ENCODE measurements at places on chromosomes 1 and 21. TPM values are rescaled to one million over a fixed set of nuclear protein-coding genes. Genes with fewer than 3 reads are reported as not detected.

GRCh38 chr21:35559128-35559828 is 501.0 kb downstream of the SETD4 start:
- DNase-seq, result peak; percentile 96

DNA sequence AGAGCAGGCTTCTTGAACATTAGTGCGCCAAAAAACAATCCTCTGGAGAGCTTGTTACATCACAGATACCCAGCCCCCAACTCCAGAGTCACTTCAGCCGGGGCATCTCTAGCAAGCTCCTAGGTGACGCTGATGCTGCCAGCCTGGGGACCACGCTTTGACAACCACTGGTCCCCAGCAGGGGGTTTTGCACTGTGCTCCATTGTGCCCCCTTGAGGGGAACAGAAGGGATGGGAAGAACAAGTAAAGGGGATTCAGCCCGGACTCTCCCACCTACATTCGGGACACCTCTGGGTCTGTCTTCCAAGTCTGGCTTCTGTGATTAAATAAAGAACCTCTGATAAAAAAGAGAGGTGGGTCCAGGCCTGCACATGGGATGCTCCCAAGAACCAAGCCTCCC is 60.4 kb downstream of the ATP5PO start:
- no peak for DNase-seq

- DNase-seq, result no peak
These were observed 84.5 kb upstream of the ESRRG start for GRCh38 chr1:216807696-216808095.

GRCh38 chr1:15899266-15899665 is 51.8 kb downstream of the SPEN start:
- no peak for DNase-seq

- no peak for DNase-seq
These were observed 70.9 kb downstream of the NAV1 start for GRCh38 chr1:201609661-201610318.

Gene NKAIN1
- not detected for total RNA-seq

- DNase-seq, result peak; percentile 49
These were observed 20.8 kb downstream of the OBSCN start for GRCh38 chr1:228228601-228229074.

Gene RNF187
- 46.0 TPM for total RNA-seq

Gene ZBTB40
- total RNA-seq, result 13.8 TPM

GRCh38 chr1:99919220-99919619 is 50.6 kb upstream of the SLC35A3 start:
- DNase-seq, result no peak

DNA sequence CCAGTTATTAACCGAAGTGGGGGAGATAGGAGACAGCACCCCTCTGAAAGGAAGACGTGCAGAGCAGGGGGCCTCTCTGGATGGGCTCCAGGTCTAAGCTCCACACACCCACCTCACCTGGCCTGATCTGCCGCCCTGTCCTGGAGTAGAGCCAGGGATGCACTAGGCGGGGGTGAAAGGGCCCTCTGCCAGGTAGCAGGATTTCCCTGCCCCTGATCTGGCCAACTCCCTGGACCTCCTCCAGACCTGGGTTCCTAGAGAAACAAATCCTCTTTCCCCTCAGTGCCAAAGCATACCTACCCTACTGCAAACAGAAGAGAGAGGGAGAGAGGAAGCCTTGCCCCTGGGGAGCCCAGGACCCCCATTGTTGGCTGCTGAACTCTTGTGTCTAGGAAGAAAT is 2.0 kb downstream of the CRABP2 start:
- no peak for DNase-seq

GRCh38 chr1:32363713-32364112 is 1.4 kb downstream of the TSSK3 start:
- peak; percentile 83 for DNase-seq

Gene C1orf210
- total RNA-seq, result not detected

DNA sequence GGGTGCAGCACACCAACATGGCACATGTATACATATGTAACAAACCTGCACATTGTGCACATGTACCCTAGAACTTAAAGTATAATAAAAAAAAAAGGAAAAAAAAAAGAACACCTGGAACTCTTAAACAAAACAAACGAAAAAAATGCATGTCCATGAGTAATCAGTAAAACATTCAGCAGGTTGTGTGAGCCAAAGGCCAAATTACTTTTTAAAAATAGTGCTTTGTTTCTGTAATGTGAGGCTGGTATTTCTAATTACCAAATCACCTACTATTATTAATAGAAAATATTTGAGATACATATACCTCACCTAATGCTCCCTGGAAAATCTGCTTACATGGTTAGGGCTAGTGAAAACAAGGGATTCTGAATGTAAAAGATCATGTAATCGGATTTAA is 294.4 kb upstream of the NR5A2 start:
- no peak for DNase-seq

GRCh38 chr1:25174730-25175612 is 57.3 kb downstream of the SYF2 start:
- no peak for DNase-seq

DNA sequence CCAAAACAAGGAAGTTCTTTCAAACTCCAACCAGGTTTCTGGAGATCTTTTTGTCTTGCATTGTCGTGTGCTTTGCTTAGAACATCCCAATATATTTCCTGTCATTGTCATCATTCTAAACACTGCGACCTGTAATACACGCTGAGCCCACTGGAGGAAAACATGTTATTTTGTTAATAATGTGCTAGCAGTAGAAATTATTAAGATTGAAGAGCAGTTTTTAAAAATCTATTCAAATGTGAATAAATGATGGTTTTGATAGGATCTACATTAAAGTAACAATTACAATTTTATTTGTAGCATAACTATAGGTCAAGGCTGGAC is 268.5 kb downstream of the PTPRC start:
- DNase-seq, result no peak

GRCh38 chr1:207691841-207692240 is 46.9 kb downstream of the CR1L start:
- no peak for DNase-seq

Gene FCMR
- 0.29 TPM for total RNA-seq

DNA sequence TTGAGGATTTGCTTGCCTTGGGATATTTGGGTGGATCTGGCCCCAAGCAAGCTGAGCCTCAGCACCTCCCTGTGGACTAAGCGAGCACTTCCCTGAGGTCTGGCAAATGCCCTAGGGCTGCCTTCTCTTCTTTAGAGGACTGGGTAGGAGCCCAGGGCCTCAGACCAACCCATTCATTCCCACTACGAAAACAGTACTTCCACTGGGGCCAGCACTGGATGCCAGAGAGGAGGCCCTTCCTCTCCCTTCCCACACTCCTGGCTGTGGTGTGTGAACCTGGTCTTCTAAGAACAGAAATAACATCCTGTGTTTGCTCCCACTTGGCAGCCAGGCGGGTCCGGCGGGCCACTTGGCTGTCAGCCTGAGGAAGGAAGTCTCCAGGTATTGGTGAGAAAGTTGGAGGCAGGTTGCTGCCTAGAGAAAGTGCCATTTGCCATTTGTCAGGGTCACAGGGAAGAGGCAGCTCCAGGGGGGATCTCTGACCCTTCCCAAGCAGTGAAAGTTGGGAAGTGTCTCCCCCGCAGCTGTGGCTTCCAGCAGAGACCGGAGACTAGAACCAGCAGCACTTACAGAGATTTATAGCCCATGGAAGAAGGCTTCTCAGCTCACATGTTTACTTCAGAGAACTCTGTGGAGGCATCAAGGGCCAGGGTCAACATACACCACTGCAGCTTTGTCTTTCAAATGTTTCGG is 323.5 kb downstream of the SIPA1L2 start:
- no peak for DNase-seq

Gene TNFRSF4
- not detected for total RNA-seq

Gene ALG6
- 8.3 TPM for total RNA-seq

DNA sequence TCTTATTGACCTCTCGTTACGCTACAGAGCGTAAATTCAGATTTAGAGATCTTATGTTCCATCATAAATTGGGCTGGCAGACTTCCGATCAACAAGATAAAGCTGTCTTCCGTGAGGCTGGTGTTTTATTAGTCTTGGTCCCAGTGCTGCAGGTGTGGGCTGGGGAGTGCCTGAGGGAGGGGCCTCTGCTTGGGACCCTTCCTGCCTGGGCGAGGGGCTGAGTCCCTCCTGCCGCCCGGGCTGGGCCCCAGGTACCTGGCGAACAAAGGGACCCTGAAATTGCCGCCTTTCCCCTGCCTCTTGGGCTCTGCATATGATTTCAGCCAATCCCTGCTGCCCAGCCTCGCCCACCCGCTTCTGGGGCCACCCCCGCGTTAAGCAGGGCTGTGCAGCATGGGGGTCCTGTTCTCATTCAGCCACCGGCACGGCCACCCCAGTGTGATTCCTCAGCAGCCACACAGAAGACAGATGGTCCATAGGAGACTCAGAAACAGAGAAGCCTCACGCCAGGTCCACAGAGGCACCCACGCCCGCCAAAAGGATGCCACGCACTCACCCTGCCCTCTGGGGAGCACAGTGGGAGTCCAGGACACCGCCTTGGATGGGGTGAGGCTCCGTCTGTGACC is 6.1 kb upstream of the SAMD11 start:
- DNase-seq, result no peak

DNA sequence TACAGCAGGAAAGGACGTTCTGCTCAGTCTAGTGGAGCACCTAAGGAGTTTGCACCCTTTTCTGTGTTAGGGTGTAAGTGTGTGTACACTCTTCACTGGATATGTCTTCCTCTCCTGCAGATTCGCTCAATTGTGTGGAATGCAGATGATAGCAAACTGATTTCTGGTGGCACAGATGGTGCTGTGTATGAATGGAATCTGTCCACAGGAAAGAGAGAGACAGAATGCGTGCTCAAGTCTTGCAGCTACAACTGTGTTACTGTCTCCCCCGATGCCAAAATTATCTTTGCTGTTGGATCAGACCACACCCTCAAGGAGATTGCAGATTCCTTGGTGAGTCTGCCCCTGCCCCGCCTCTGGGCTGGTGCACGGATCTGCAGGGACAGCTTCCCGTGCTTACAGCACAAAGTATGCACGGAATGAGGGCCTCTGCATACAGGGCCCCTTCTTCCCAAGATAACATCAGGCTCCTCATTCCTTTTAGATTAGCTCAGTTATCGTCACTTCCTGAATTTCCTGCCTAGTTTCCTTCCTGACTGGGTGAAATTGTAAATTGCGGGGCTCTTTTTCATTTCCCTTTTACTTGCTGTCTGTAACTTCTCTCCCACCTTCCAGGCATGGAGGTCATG is 34.6 kb downstream of the CFAP57 start:
- peak; percentile 87 for DNase-seq

Gene EFCAB14
- total RNA-seq, result 63.7 TPM

- DNase-seq, result no peak
These were observed 40.2 kb downstream of the FASLG start for GRCh38 chr1:172699111-172699510.

DNA sequence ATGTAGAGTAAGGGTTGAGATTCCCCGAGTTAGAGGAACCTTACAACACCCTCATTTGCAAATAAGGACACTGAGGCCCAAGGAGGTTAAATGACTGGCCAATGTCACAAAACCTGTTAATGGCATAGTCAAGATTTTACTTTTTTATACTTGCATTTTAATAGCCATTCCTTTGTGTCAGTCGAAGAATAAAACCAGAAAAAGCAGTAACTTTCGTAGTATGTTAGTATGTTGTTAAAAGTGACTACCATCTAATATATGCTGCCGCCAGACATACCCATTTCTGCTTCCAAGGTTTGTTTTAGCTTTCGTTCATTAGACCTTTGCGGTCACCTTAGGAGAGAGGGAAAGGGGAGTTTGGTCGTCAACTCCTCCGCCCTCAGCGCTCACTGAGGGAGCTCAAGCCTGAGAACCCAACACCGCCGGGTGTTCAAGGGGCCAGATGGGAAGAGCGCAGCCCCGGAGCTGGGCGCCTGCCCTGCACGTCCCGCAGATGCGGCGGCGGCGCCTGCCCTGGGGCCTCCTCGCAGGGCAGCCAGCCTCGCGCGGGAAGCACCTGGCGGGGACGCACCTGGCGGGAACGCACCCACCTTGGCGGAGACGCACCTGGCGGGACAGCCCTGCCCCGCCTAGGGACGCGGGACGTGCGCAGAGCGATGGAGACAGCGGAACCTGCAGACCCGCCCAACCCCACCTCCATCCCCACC is 466 bp downstream of the VPS26C start:
- peak; percentile 79 for DNase-seq

- no peak for DNase-seq
These were observed 149.6 kb downstream of the CYYR1 start for GRCh38 chr21:26423511-26423910.

Gene IRF6
- total RNA-seq, result under 0.01 TPM

GRCh38 chr1:53172426-53173128 is 24.0 kb upstream of the CPT2 start:
- peak; percentile 94 for DNase-seq

- DNase-seq, result no peak
These were observed 196.7 kb downstream of the PBX1 start for GRCh38 chr1:164755690-164756089.

Gene OSCP1
- 14.5 TPM for total RNA-seq

GRCh38 chr21:36656138-36656537 is 42.8 kb upstream of the SIM2 start:
- DNase-seq, result no peak

- no peak for DNase-seq
These were observed 79.9 kb upstream of the ATP1A1 start for GRCh38 chr1:116292929-116293725.

DNA sequence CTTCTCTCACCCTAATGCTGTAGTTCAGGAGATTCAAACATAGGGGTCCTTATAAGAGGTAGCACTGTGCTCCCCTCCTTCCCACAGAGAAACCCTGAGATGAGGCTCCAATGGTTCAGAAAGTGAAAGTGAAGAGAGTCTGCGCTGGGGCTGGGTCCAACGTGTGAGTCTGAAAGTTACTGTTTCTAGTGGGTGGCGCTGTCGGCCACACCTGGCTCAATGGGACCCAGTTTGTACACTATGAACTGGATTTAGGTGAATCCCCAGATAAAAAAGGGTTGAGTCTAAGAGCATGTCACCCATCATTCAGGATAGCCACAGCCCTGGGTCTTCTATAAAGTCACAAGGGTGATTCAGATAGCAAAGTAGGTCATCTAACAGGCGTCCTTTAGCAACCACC is 2.8 kb downstream of the SMCP start:
- DNase-seq, result no peak

GRCh38 chr1:175839779-175840669 is 96.6 kb upstream of the TNR start:
- DNase-seq, result no peak

Gene KCNH1
- total RNA-seq, result 41.3 TPM

DNA sequence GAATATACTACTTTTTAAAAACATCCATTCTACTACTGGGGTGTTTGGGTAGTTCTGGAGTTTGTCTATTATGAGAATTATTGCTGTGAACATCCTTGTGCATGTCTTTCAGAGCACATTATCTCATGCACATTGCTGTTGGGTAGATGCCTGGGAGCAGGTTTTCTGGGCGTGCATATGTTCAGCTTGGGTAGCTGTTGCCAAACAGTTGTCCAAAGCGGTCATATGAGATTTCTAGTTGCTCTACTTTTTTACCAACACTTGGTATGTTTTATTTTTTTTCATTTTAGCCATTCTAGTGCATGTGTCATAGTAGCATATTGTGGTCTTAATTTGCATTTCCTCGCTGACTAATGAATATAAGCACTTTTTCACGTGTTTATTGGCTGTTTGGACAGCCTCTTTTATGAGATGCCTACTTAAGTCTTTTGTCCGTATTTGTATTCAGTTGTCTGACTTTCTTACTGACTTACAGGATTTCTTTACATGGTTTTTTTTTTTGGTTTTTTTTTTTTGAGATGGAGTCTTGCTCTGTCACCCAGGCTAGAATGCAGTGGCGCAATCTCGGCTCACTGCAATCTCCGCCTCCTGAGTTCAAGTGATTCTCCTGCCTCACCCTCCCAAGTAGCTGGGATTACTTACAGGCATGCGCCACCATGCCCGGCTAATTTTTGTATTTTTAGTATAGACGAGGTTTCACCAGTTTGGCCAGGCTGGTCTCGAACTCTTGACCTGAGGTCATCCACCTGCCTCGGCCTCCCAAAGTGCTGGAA is 18.1 kb downstream of the ZDHHC18 start:
- no peak for DNase-seq
